ENCODE measurements at places on chromosomes 4 and X.

GRCh38 chr4:24930151-24930550 lies 17.3 kb upstream of the CCDC149 start:
- DNase-seq: no peak

DNA sequence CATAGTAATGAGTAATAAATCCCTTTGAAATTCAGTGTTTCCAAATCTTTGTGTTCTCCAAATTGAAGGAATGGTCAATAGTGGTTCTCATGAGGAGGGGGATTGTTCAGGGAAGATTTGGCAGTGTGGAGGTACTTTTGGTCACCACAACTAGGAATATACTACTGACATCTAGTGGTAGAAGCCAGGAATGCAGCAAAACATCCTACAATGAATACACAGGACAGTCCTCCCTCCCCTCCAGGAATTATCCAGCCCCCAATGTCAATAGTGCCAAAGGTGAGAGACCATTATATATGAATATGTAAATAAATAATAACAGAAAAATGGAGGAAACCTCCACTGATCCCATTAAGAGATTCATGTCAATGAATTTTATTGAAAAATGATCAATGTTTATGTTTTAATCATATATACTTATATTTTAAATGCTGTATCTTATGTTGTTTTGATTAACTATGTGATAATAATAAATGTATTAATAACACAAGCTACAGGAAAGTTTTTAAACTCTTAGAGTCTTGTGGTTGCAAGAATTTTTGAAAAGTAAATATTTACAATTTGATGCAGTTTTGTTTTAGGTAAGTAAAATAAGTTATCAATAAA lies 14.4 kb upstream of the FAM9A start:
- no peak for DNase-seq

DNA sequence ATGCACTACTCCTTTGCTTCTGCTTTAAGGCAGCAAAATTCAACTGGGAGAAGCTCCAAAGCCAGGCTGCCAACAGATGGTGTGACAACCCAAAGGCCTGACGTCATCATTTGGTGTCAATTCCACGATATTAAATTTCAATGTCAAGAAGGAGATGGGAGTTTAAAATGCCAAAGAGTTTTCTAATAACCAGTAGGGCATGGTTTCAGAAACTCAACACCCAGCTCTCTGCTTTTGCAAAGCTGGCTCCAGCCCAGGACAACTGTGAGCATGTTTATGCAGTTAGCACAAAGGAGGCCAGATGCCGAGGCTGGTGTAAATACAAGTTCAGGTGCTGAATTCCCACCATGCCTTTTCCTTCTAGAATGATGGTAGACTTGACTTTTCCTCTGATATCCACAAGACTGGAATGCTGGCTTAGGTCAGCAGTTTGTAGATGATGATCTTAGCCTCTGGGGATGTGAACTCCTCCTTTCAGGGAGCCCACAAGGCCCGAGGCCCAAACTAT lies 67.3 kb downstream of the AFAP1 start:
- DNase-seq: no peak

DNA sequence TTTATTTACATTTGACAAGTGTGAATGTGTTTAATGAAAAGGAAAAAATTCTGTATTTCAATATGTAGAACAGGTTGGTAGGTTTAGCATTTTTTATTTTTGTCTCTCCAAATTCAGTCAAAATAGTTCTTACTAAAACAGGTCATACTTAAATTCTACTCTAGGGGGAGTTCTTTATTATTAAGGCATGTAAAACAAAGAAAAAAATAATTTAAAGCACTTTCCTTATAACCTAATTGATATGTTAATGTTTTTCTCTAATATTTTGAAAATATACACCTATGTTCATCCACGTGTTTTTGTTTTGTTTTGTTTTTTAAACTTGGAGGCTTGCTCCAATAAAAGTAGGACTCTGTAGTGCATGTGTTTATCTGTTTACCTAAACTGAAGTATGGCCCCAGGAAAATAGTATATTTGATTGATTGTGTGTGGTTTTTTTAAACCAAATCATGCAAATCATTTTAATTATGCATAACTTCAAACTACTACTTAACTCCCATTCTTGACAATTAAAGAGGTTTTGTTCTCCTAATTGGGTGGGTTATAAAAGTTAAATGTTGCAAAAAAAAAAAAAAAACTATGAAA lies 562.7 kb downstream of the RPA4 start:
- no peak for DNase-seq

DNA sequence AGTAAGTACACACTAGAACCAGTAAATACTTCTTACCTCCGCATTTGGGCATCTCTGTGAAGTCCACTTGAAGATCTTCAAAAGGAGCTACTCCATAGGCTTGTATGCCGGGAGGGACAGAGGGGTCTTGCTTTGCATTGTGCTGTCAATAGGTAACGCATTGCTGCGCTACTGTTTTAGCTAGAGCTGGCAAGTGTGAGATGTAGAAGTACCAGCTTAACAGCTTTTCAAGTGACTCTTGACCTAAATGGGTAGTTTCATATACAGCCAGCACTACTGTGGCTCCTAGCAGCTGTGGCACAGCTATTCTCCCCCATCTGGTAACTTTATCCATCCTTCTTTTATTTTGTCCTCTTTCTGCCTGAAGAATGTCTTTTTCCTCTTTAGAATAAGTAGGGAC lies 205.3 kb upstream of the KLF8 start:
- no peak for DNase-seq

- DNase-seq: no peak
Measured at GRCh38 chr4:183438458-183439113, 5.8 kb upstream of the CDKN2AIP start.

- no peak for DNase-seq
Measured at GRCh38 chr4:74772783-74773182, 21.5 kb downstream of the BTC start.

DNA sequence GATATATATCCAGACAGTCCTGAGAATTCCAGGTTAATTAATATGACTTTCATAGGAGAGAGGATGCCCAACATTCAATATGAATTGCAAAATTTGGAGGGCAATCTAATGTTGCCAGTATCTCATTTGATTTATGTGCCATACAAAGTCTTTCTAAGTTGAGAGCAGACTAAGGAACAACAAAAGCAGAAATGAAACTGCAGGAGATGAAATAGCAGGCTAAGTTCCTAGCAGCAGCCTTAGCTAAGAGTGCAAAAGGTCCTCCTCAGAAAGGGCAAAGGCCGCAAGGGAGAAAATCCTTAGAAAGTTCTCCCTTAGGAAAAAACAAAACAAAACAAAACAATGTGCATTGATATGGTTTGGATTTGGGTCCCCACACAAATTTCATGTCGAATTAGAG lies 602.9 kb upstream of the HTR2C start:
- no peak for DNase-seq

DNA sequence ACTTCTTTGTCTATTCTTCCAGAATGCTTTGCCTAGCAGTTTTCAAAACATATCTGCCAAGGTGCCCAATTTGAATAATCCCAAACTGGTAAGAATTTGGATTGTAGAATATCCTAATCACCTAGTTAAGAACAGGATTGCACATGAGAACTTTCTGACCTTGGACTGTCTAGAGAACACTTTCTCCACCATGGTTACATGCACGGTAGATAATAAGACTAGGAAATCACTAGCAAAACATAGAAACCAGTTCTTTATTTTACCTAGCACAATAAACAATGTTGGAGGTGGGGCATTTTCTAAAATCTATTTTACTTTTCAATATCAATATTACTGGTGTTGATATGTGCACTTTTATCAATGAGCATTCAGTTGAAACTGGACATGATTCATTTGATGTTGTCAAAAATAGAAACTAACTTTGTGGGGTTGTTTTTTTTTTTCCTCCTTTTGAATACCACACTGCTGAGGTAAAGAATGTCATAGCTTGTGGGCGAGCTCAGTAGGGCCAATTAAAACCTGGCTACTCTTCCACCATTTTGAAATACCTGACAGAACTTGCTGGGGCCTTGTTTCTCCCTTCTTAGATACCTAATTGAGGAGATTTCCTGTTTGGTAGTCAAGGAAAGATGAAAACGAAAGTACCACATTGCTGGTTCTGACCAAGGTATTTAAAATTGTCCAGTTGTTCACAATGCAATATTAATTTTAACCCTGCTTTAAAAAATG lies 10.4 kb downstream of the MID1IP1 start:
- DNase-seq: no peak
